ENCODE measurements at places on chromosomes 1 and 21. TPM values are rescaled to one million over a fixed set of nuclear protein-coding genes. Genes with fewer than 3 reads are reported as not detected.

Gene KIAA0040
- polyA plus RNA-seq: 1.7 TPM

Gene VPS72
- polyA plus RNA-seq: 91.6 TPM

Gene CHAF1B
- 6.0 TPM for polyA plus RNA-seq

Gene EPHA10
- 21.9 TPM for polyA plus RNA-seq

Gene NBPF6
- polyA plus RNA-seq: not detected

Gene FCRL1
- polyA plus RNA-seq: 0.08 TPM

Gene TSPEAR
- 0.33 TPM for polyA plus RNA-seq

Gene LCE3B
- not detected for polyA plus RNA-seq

Gene RIIAD1
- polyA plus RNA-seq: 8.6 TPM

Gene GPR25
- 0.44 TPM for polyA plus RNA-seq

Gene ADAMTS5
- polyA plus RNA-seq: 5.7 TPM

Gene FAM43B
- polyA plus RNA-seq: 14.1 TPM

Gene TCHH
- polyA plus RNA-seq: 0.48 TPM

Gene HMGN1
- polyA plus RNA-seq: 387 TPM

Gene ALX3
- polyA plus RNA-seq: not detected

Gene FAM177B
- polyA plus RNA-seq: 0.08 TPM

Gene PLCH2
- polyA plus RNA-seq: 17.2 TPM

Gene CA14
- polyA plus RNA-seq: 41.5 TPM

Gene CA6
- 0.30 TPM for polyA plus RNA-seq

Gene LENEP
- polyA plus RNA-seq: 0.39 TPM

Gene ATAD3C
- 2.3 TPM for polyA plus RNA-seq

Gene ALG14
- 14.4 TPM for polyA plus RNA-seq

Gene TDRD10
- polyA plus RNA-seq: 3.1 TPM

Gene SMCP
- polyA plus RNA-seq: not detected

Gene PIK3C2B
- 27.1 TPM for polyA plus RNA-seq

Gene CLDN19
- polyA plus RNA-seq: 2.7 TPM

Gene TIE1
- polyA plus RNA-seq: 24.5 TPM

Gene TRIM58
- polyA plus RNA-seq: 14.4 TPM

Gene BMP8B
- polyA plus RNA-seq: 19.3 TPM

Gene SPATA45
- polyA plus RNA-seq: 0.52 TPM

Gene MX2
- 0.90 TPM for polyA plus RNA-seq

Gene ORC1
- polyA plus RNA-seq: 2.7 TPM

Gene NBPF9
- 50.0 TPM for polyA plus RNA-seq

Gene RHD
- polyA plus RNA-seq: 1.2 TPM

Gene TEX38
- 0.41 TPM for polyA plus RNA-seq

Gene S100A8
- polyA plus RNA-seq: 3.8 TPM

Gene GIPC2
- polyA plus RNA-seq: 0.41 TPM

Gene OR13G1
- not detected for polyA plus RNA-seq

Gene AK2
- polyA plus RNA-seq: 110 TPM

Gene OR2L3
- polyA plus RNA-seq: 0.42 TPM

Gene TMEM81
- 6.3 TPM for polyA plus RNA-seq

Gene LRRN2
- polyA plus RNA-seq: 48.6 TPM

Measured in spinal cord (tissue), 10 donors.